ENCODE measurements at places on chromosomes 12 and 14. TPM values are rescaled to one million over a fixed set of nuclear protein-coding genes. Genes with fewer than 3 reads are reported as not detected.

GALNT8 gene
- 0.12 TPM for total RNA-seq

EIF2S1 gene
- 87.8 TPM for total RNA-seq

PSMB11 gene
- not detected for total RNA-seq

SOAT2 gene
- total RNA-seq, result 0.12 TPM

RCOR1 gene
- total RNA-seq, result 12.3 TPM

GLIPR1 gene
- total RNA-seq, result 19.8 TPM

CCDC38 gene
- total RNA-seq, result not detected

CD163 gene
- not detected for total RNA-seq

SYNDIG1L gene
- not detected for total RNA-seq

TCL1B gene
- total RNA-seq, result not detected

SLC7A8 gene
- total RNA-seq, result 4.3 TPM

PNN gene
- total RNA-seq, result 14.1 TPM

SERPINA4 gene
- total RNA-seq, result not detected

ARHGEF25 gene
- 10.8 TPM for total RNA-seq

RTN1 gene
- total RNA-seq, result 0.35 TPM

LRRC10 gene
- total RNA-seq, result not detected
